Hematopoietic multipotent progenitor cell treated with erythropoietin and hydrocortisone succinate and interleukin-3 and kit ligand, for 17 days (in vitro differentiated cells): ENCODE measurements at places on chromosomes 3 and 15.

- no peak for DNase-seq
These were observed 446.8 kb downstream of the WDR72 start for GRCh38 chr15:53312707-53313106.

GRCh38 chr3:122183521-122183892 is at the start of gene CASR:
TSS of gene CASR (plus strand) at chr3:122183668. CDS start at chr3:122254190, 70,522 bp downstream.
- no peak for DNase-seq

GRCh38 chr3:140273542-140274195 is 338.7 kb downstream of the CLSTN2 start:
- no peak for DNase-seq

DNA sequence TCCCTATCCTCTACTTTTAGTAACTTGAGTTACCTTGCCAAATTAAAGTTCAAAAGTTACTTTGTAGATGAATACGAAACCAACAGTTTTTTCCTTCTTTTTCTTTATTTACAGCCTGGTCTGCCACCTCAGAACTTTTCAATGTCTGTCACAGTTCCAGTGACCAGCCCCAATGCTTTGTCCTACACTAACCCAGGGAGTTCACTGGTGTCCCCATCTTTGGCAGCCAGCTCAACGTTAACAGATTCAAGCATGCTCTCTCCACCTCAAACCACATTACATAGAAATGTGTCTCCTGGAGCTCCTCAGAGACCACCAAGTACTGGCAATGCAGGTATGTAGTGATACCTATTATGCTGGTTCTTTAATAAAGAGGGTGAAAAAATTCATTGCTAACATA is 59.0 kb downstream of the LYSMD4 start:
- DNase-seq = no peak

- DNase-seq = no peak
These were observed 94.0 kb upstream of the PLCL2 start for GRCh38 chr3:16790432-16791400.

- DNase-seq = no peak
These were observed 3.4 kb upstream of the SELENOT start for GRCh38 chr3:150599611-150600297.

DNA sequence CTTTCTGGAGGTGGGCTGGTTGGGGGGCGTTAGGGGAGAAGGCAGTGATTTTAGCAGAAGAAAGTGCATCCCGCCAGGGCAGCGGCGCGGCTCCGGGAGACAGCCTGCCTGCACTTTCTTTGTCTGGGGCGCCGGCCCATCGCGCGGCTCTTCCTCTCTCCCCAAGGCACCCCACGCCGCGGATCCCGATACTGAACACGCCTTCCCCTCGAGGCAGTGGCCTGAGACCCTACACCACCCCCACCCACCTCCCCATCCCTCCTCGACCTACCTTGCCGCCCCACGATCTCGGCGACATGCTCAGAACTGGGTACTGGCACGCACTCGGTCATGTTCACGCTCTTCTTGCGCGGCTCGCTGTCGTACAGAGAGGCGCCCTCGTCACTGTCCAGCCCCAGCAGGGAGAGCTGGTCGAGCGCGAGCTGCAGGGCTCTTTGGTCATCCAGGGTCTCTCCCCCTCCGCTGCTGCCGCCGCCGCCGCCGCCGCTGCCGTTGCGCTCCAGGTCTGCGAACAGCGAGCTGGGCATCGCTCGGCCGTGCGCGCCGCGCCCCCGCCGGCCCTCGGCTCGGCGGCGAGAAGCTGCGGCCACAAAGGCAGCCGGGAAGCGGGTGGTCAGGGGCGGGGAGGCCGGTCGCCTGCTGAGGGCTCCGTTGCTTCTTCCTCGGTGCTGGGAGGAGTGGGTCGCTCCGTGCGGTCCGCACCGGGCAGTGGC is 483 bp downstream of the MEX3B start:
- no peak for DNase-seq

DNA sequence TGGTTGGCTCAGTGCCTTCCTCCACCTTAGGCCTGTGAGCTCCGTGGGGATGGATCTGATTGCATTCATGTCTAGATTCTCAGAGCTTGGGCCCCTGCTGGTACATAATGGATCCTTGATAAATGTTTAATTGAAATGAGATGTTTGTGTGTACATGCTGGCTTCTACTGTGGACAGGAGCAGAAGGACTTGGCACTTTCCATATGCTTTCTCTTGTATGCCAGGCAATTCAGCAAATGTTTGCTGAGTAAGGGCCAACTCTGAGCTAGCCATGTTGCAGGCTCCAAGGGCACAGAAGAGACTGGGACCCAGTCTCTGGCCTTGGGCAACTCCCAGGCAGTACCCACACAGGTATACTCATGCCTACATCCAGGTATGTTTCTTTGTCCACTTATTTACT is 67.0 kb downstream of the RAB11A start:
- no peak for DNase-seq

GRCh38 chr3:50211930-50212329 is 6.9 kb downstream of the SLC38A3 start:
- DNase-seq = no peak

- no peak for DNase-seq
These were observed 481 bp upstream of the DYNC1LI1 start for GRCh38 chr3:32571192-32571485.

DNA sequence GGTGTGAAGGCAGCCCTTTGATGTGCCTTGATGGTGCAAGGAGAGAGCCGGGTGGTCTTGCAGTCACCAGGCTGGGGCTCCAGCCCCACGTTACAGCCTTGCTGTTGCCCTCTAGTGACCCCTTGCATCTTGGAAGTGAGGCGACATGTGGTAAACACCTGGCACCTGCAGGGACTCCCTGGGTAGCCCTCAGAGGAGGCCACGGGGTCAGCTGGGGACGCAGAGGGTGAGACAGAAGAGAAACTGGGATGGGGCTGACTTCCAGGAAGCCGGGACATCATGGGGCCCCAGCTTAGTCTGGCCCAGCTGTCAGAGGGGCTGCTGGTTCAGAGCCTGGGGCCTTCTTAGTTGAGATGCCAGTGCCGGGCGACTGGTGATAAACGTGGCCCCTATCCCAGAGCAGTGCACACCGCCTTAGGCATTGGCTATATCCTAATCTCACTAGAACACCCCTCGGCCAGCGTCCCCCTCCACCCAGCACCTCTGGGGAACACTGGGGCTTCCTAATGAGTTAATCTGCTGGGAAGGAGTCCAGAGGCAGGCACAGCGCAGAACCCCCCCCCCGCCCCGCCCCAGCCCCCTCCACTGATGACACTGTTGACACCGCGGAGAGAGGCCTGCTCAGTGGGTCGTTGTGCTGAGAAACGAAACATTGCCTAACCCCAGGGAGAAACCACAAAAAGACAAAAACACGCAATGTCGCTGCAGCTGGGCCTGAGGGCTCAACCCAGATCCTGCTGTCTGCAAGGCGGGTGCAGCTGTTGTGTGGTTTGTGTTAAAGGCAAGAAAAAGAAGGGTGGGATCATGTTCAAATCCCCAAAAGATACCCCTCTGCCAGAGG is 60.5 kb upstream of the KLF13 start:
- peak; percentile 91 for DNase-seq

- no peak for DNase-seq
These were observed 545.0 kb downstream of the PYDC2 start for GRCh38 chr3:192005989-192006388.

DNA sequence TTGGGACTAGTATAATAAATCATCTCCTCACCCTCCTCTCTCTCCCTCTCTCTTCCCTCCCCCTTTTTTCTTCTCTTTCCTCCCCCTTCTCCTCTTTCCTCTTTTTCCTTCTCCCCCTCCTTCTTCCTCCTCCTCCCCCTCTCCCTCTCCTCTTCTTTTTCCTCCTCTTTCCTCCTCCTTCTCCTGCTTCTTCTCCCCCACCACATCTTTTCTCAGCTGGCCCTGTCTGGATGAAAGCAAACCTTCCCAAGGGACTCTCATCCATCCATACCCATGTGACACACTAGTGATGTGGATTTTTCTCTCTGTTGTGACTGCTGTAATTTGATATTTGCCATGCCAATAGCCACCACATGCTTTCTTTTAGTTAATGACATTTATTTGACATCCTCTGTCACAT is 127.2 kb downstream of the EBLN2 start:
- no peak for DNase-seq

GRCh38 chr3:126113733-126114442 is 30.0 kb upstream of the SLC41A3 start:
- DNase-seq = no peak

GRCh38 chr3:38168151-38169026 is 3.1 kb downstream of the OXSR1 start:
- DNase-seq = no peak

DNA sequence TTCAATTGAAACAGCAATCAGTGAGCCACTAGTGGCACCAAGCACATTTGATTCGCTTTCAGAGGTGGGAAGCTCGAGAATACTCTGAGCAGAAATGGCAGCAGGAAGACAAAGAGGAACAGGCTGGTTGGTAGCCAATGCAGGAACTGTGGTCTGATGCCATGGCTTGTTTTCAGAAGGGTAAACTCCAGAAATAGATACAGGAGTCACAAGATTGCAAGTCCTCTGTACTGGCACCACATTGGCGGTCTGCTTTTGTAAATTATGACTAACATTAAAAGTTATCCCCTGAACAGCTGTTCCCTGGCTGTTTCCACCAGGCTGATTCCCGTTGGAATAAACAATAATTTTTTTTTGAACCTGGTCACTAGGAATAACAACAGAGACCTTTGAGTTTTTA is 35.5 kb downstream of the USF3 start:
- no peak for DNase-seq

- no peak for DNase-seq
These were observed 789.0 kb upstream of the ROBO1 start for GRCh38 chr3:80556763-80557162.

- no peak for DNase-seq
These were observed 287.6 kb downstream of the BCHE start for GRCh38 chr3:165549665-165550064.

DNA sequence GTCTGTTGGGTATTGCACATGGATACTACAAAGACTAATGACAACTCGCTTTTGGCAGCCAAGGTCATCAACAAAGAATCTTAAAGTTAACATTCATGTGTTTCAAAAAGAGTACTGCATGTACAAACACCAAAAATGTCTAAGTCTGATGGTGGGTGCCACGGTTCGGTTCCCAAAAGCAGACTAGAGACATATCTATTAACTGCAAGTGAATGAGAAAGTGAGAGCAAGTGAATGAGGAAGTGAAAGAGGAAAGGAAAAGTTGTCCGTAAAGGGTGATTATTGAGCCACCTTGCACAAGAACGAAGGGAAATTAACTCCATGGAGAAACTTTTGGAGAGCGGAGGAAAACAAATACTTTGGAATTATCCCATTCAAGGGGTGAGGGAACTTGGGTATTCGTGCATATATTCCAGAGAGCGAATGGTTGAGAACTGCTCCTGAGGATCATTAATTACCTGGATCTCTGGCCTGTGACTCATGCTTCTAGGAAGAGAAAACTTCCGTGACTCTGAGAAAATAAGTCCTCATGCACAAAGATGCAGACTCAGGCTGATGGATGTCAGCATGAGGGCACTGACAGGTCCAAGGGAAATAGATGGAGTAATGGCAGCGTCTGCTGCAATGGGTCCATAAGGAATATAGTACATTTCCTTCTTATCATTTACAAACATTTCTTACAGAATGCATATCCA is 336.5 kb upstream of the TGFBR2 start:
- DNase-seq = no peak

DNA sequence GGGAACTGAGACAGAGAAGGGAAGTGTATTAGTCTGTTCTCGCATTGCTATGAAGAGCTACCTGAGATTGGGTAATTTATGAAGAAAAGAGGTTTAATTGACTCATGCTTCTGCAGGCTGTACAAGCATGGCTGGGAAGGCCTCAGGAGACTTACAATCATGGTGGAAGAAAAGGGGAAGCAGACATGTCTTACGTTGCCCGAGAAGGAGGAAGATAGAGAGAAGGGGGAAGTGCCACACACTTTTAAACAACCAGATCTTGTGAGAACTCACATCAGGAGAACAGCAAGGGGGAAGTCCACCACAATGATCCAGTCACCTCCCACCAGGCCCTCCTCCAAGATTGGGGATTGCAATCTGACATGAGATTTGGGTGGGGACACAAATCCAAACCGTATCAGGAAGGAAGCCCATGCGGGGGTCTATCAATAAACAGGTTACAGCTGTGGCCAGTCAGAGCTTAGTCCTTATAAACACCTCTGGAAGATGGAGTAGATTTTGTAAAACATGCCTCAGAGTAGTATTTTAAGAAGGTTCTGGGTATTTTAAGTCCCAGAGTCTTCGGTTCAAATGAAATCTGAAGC is 153.9 kb downstream of the GHSR start:
- DNase-seq = no peak

GRCh38 chr3:171195686-171196085 is 169.2 kb upstream of the SLC2A2 start:
- no peak for DNase-seq

- DNase-seq = no peak
These were observed 159.6 kb upstream of the PROK2 start for GRCh38 chr3:71944482-71945065.

DNA sequence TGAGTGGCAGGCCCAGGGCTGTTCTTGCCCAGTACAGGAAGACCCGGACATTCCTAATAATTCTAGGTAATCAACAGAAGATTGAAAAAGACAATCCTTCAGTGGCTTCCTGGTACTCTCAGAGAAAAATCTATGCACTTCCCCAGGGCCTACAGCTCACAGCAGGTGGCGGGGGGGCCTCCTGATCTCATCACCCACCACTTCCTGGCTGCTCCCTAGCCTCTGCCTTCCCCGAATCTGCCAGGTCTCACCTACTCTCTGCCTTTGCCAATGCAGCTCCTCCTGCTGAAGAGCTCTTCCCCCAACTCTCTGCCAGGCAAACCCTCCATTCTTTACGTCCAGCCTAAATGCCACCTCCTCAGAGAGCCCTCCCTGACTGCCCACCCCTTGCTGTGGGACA is 37.5 kb downstream of the EHD4 start:
- no peak for DNase-seq

- no peak for DNase-seq
These were observed 74.6 kb upstream of the LEKR1 start for GRCh38 chr3:156751461-156752025.

GRCh38 chr3:197425485-197426120 is 127.2 kb upstream of the DLG1 start:
- no peak for DNase-seq

- no peak for DNase-seq
These were observed 414.2 kb downstream of the GABRB3 start for GRCh38 chr15:26358708-26359107.

DNA sequence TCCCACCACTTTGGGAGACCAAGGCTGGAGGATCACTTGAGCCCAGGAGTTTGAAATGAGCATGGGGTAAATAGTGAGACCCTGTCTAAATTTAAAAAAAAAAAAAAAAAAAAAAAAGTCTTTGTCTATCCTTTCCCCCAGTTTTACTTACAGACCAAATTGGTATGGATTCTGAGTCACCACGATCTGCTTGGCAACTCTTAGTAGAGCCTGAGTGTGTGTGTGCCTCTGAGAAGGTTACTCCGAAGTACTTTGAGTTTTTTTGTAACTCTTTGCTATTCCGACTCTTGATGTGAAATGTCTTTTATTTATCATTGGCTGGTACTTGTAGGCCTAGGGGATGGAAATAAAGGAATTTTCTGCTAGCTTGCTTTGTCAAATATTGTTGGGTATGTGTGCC is 63.3 kb downstream of the RBM6 start:
- DNase-seq = no peak
